ENCODE measurements at places on chromosomes 13 and 19. TPM values are rescaled to one million over a fixed set of nuclear protein-coding genes. Genes with fewer than 3 reads are reported as not detected.

The ZNF888 gene
- 21.3 TPM for total RNA-seq

The GTF3A gene
- total RNA-seq, result 67.8 TPM

The KDM4B gene
- 14.3 TPM for total RNA-seq

The SOX1 gene
- total RNA-seq, result not detected

The KLHL1 gene
- 0.26 TPM for total RNA-seq

The SCN1B gene
- total RNA-seq, result 1.6 TPM

The STOML3 gene
- total RNA-seq, result not detected

The PPP6R1 gene
- 14.5 TPM for total RNA-seq

The PSG6 gene
- not detected for total RNA-seq

The PNKP gene
- 28.4 TPM for total RNA-seq

The DOCK6 gene
- 20.7 TPM for total RNA-seq

GRCh38 chr13:31056644-31057271, 104.9 kb downstream of the HSPH1 start:
- DNase-seq, result no peak

GRCh38 chr13:24196593-24197197, 36.2 kb downstream of the SPATA13 start:
- DNase-seq, result no peak

DNA sequence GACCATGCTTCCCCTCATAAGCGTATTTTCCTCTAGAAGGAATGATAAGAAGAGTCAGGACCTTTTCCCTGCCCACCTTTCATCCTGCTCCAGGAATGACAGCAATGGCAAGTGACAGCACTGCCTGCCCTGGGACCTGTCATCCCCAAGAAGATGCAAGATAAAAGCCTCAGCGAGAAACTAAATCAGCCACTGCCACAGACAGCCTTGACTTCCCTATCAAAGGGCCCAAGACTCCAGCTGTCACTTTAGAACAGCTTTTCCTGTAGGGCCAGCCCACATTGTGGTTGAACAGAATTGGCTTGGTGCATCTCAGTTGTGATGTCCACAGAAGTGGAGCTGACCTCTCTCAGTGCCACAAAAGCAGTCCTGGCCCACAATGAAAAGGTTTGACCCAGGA, 1.1 kb downstream of the RAB8A start:
- no peak for DNase-seq

- DNase-seq, result no peak
Observed at GRCh38 chr13:109715902-109716301, 70.5 kb downstream of the IRS2 start.

DNA sequence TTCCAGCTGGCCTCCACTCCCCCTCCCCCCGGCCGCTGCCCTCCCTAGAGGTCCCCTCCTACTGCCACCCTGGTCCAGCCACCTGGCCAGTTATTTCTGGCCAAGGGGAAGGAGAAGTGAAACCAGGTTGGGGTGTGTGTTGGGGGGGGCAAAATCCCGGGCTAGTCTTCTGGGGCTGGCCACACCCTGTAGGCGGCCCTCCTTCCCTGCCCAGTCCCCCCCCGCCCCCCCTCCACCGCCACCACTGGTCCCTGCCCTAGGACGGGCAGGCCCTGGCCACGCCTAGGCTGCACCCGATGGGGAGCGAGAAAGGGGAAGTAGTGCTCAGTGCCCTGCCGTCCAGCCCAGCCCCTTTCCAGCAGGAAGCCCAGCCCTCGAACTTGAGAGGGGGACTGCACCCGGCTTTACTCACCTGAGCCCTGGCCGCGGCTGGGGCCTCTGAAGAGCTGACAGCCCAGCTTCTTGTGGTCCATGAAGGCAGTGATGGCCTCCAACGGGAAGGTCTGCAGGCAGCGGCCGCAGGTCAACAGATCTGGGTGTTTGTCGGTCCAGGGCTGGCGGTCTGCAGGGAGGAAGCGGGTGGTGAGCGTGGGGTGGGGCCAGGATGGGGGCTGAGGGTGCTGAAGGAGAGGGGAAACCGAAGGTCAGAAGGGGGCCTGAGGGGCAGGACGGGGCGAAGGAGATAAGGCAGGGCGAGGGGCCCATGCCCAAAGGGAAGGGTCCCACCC, 813 bp downstream of the ZNF296 start:
- no peak for DNase-seq

DNA sequence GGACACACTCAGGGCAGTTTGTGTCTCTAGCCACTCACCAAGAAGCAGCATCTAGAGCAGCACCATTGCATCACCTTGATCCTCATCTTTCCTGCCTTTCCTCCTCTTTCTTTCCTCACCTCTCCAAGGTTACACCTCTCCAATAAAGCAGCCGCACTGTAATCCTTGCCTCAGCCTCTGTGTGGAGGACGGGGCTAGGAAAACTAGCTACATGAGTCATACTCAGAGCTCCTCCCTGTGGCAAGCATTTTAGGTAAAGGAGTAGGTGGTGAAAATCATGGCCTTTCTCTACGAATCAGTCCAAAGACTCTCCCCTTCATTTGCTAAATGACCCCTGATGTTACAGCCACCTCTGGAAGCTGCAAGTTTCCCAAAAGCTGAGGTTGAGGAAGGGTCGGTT, 108.9 kb downstream of the DNAJC15 start:
- DNase-seq, result no peak

- no peak for DNase-seq
Observed at GRCh38 chr13:110136660-110137585, 170.0 kb downstream of the COL4A1 start.

- DNase-seq, result no peak
Observed at GRCh38 chr19:38710928-38711725, 33.1 kb downstream of the CAPN12 start.

GRCh38 chr13:80555796-80556678, 215.1 kb upstream of the SPRY2 start:
- no peak for DNase-seq

DNA sequence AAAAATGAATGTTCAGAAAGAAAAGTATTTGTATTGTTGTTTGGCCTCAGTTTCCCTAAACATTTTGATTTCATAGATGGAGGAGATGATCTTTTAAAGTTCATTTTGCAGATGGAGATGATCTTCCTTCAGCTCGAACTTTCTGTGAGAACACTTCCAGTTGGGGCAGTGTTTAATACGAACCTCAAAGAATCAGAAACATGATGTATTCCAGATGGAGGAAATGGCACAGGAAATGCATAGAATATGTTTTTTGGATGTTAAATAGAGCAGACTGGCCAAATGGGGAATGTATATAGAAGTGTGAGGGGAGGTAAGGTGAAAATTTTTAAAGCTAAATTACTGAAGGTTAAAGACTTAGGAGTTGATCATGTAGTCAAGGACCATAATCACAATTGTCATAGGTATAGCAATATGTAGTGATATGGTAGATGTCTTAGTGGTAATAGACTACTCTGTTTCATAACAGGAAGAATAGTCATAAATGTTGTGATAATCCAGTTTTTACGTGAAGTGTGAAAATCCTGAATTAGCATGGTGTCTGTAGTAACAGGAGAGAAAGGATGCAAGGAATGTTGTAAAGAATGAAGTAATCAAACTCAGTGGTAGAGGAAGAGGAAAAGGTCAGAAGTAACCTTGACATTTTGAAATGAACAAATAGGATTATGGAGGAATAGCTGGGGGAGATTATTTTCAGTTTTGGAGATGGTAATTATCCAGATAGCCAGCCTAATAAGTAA, 5.1 kb downstream of the RAP2A start:
- DNase-seq, result no peak

GRCh38 chr19:44824761-44825160, 15.9 kb downstream of the BCAM start:
- DNase-seq, result no peak

GRCh38 chr19:38063928-38064327, 156.9 kb downstream of the SIPA1L3 start:
- no peak for DNase-seq

DNA sequence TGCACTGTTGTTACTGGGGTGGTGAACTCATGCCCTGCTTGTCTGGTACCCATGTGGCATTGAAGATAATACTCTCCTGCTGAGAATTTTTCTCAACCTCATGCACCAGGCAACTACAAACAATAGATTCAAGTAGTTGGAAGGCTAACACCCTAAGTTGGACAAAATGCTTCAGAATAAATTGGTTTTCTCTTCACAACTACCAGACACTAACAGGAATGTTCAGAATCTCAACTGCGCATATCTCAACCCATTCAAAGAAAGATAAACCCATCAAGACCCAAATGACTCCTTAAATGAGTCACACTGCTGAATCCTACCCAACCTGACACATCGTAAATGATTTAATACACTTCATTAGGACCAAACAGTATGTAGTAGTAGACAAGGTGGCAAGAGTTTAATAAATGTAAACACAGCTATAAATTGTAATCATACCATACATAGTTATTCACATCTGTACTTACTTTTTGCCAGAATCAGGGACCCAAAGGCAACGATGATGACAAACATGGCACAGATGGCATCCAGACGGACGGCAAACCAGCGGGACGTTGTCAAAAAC, 227.4 kb downstream of the ABCC4 start:
- no peak for DNase-seq
